ENCODE measurements at places on chromosomes 2 and 18.

- DNase-seq = no peak
Observed at GRCh38 chr2:174025271-174026121, 60.3 kb upstream of the SP3 start.

GRCh38 chr2:70785137-70785911 is 5.1 kb downstream of the FIGLA start:
- no peak for DNase-seq

DNA sequence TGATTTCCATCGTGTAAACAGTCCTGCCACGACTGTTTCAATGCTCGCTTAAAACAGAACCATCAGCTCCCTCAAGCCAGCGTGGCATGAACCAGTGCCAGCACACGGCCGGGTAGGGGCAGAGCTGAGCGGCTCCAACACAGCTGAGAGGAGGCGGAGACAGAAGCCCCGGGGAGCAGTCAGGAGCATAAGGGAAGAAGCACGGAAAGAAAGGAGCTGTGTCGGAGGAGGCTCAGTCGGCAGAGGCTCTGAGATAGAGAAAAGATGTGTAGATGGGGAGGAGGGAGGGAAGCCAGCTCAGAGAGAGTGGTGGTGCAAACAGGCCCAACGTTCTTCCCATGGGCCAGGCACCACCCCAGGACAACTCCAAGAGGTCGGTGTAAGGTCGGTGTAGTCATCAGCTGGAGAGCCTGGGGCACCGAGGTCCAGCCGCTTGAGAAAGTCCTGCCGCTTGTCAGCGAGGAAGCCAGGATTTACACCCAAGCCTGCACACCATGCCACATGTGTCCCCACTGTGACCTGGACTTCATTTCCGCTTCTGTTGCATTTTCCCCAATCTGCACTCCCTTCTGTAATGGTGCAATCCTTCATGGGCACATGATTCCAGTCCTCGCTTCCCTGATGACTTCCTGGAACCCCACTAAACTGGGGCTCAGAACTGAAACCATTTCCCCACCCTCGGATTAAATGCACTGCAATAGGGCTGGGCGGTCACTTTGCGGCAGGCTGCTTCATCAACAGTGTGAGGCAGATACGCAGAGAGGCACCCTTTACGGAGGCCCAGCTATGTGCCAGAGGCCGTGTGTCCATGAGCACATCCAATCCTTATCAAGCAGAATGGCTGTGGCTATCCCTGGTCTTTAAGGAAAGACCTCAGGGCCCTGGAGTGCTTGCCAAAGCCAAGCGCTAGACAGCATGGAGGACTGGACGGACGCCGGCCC is 43.5 kb downstream of the CYP27C1 start:
- no peak for DNase-seq

GRCh38 chr2:71839826-71840225 is 307.8 kb downstream of the CYP26B1 start:
- no peak for DNase-seq

DNA sequence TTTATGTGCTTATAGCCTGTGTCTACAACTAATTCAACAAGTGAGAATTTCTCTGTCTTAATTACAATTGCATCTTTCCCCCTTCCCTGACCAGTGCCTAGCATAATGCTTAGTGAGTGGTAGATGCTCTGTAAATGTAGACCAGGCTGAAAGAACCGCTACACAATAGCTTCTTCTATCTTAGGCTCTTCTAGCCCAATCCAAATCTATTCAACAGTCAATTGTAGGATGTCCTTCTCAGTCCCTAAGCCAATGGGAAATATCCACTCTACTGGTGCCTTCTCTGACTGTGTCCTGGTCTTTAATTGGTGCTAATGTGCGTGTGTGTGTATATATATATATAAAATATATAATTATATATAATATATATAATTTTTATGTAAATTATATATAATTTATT is 34.1 kb upstream of the GCC2 start:
- no peak for DNase-seq

DNA sequence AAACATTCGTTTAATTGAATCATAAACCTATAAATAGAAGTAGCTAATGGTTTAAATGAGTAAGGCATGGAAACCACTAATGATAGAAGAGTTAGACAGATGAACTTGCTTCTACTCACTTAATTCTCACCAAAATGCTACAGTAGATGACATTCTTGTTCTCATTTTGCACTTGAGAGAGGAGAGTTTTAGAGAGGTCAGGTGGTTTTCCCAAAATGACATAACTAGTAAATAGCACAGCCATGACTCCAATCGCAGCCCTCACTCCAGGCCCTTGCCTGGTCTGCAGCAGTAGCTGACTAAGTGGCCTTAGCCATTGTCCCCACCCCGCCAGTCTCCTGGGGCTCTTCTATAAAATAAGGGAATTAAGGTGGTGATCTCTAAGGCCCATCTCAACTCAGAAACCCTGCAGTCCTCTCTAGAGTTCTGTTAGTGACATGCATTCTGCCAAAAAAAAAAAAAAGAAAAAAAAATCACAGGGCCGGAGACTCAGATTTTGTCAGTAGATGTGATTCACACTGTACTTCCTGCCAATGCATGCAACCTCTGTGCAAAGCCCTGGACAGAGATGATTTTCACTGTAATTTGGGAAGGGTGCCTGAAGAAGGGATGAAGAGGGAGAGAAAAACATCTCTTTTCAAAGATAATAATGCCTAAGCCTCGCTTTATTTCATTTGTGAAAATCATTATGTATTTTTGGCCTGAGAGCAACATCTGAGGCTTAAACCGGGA is 221.8 kb downstream of the ANAPC1 start:
- no peak for DNase-seq

DNA sequence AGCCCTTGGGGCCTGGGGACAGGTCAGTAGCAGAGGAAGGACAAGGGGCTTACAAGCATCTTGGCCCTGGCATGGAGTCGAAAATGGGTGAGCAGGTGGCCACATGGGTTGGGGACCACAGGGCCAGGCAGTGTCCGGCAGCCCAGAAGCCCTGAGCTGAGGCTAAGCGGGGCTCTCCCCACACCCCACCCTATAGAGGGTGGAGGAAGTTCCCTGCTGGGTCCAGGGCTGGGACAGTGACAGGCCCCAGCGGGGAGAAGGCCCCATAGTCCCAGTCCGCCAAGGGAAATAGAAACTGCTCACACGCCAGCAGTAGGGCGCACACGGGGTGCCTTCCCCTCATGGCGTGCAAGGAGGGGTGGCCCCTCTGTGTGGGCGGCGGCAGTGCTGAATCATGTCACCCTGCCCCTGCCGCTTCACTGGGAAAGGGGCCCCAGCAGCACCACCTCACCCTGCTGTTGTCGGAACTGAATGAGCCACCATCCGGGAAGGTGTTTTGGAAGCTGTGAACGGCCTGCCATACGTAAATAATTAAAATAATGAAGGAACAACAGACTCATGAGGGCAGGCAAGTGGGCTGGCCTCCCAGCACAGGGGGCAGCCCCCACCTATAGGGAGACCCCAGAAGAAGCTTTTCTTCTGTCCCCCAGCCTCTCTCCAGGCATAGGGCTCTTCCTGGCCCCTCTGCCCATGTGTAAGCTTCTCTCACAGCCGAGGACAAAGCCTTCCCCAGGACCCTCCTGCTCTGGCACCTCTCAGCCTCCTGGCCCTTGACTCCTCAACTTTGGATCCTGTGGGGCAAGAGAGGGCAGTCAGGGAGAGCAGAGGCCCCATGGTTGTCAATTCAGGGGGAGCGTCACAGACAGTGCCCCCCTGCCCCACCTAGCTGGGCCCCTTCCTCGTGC is 12.7 kb upstream of the DUSP2 start:
- DNase-seq = no peak

DNA sequence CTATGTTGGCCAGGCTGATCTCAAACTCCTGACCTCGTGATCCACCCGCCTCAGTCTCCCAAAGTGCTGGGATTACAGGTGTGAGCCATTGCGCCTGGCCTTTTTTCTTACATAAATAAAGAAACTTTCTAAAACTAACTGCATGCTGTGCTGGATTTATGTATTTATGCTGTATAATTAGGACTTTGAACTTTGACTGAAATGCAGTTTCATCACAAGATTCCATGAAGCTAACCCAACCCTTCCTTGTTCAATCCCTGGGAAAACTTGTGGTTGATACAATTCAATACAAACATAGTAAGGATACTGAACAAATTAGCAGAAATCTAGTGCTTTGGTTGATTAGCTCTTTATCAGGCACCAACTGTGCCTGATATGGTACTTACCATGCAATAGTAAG is 20.9 kb upstream of the SLC35F5 start:
- no peak for DNase-seq

- DNase-seq = no peak
Observed at GRCh38 chr2:239869272-239870155, 155.6 kb downstream of the NDUFA10 start.

DNA sequence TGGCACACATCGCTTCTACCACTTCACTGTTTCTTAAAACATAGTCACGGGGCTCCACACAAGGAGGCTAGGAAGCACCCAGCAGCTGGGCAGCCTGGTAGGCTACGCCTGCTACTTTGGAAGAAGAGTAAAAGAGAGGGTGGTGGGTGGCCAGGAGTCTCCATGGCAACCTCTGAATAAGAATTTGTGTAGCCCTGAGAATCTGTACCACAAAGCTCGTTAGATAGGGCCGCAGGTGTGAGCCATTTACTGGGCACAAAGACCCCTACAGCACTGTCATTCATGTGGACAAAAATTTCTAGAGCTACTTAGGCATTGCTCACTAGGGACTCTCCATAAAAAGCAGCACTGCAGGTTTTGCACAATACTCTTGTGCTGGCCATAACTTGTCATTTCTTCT is 166.4 kb upstream of the MSH6 start:
- DNase-seq = no peak

Measured in epithelial cell of prostate (primary cell).